GM19239 (cell line): ENCODE measurements at places on chromosomes 13 and 19.
A peak's percentile ranks its signal among the peaks of the same experiment; 100 is the strongest.

DNA sequence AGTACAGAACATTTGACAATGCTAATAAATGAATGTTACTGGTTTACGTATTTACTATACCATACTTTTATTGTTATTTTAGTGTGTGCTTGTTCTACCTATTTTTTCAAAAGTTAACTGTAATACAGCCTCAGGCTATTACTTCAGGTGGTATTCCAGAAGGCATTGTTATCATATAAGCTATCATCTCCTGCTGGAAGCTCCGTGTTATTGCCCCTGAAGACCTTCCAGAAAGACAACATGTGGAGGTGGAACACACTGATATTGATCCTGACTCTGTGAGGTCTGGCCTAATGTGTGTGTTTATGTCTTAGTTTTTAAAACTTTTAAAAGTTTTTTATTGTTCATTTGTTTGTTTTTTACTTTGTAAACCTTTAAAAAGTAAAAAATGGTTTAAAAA, 509.8 kb upstream of the SPRY2 start:
- DNase-seq, result no peak

- DNase-seq, result no peak
Measured at GRCh38 chr13:66009241-66009640, 1220.9 kb downstream of the PCDH9 start.

DNA sequence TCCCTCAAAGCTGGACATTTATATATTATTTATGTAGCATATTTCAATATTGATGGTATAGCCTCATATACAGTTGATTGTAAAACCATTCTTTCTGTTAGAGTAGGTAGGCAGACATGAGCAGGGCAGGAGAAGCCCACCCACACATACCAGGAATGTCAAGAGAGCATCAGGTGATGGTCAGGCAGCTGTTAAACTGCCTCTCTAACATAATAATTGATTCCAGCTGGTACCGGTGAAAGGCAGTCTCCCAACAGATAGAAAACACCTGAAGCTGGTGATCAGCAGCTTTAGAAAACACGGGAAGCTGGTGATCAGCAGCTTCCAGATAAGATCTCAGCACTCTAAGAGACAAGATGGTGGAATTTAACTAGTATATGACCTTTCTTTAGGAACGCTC, 132.9 kb downstream of the SLITRK6 start:
- DNase-seq, result no peak

GRCh38 chr19:11418549-11419506, at the start of gene RGL3:
TSS of gene RGL3 (minus strand) at chr19:11419314. CDS start at chr19:11419278, 36 bp downstream.
- no peak for DNase-seq

DNA sequence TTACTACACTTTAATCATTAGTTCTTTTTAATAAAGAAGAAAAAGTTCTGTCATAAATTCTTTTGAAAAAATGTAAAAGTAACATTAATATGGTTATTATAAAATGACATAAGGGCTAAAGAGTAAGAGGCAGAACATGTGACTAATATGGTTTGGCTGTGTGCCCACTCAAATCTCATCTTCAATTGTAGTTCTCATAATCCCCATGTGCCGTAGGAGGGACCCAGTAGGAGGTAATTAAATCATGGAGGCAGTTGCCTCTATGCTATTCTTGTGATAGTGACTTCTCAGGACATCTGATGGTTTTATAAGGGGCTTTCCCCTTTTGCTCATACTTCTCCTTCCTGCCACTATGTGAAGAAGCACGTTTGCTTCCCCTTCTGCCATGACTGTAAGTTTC, 104.5 kb downstream of the UGGT2 start:
- DNase-seq, result no peak

DNA sequence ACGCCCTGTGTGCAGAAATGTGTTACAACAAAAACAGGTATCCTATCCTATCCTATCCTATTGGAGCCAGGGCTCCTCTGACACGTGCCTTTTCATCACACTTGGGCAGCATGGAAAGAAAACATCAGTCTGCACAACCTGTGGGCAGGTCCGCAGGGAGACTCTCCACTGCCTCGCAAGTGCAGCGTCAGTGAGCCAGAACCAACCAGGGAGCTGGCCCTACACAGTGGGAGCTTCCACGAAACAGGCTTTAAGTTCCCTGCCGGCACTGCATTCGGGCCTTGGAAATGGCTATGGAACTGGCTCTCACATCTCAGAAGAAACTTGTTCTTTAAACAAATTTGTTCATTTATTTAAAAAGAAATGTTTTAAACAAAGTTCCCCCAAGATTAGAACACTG, 49.5 kb downstream of the SLC7A1 start:
- DNase-seq, result no peak

DNA sequence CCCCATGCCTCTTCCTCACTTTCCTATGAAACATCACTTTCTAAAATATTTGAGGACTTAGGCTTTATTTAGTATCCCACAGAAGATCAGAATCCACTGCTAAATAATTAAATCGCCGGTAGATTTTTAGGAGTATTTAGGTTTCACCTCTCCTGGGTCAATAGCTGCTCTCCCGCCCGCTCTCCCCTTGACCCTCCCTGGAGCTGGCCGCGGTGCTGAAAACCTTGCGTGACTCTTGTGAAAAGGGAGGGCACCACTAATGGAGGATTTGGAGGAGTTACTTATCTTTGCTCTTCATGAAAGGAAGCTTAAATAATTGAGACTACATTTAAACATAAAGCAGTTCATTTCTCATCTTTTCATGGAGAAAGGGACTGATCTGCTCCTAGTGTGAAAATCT, 14.1 kb downstream of the POU4F1 start:
- DNase-seq, result no peak

DNA sequence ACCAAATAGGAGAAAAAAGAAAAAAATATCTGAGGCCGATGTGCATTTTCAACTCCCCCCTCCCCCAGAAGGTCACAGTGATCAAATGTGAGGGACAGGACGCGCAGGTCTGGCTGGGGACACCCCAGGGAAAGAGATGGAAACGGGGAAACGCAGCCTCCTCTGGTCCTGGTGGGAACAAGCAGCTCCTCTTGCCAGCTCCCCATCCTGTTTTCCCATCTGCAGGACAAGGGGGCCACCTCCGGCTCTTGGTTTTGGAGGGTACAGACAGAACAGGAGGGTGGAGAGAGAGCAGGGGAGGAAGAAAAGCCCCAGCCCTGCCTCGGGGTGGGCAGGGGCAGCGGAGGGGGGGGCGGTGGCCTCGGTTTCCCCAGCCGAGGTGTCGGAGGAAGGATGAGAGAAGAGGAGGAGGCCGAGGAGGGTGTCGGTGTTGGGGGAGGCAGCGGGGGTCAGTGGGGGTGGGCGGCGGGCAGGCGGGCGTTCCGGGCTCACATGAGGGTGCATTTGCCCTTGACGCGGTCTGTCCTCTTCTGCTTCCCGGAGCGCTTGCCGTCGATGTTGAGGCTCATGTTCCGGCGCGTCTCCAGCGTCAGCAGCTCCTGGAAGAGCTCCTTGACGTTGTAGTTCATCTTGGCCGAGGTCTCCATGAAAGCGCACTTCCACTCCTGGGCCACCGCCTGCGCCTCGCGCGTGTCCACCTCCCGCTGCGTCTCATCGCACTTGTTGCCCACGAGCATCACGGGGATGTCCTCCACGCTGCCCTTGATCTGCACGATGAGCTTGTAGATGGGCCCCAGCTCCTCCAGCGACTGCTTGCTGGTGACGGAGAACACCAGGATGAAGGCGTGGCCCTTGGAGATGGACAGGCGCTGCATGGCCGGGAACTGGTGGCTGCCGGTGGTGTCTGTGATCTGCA, 4.2 kb downstream of the DIRAS1 start:
- DNase-seq, result no peak

DNA sequence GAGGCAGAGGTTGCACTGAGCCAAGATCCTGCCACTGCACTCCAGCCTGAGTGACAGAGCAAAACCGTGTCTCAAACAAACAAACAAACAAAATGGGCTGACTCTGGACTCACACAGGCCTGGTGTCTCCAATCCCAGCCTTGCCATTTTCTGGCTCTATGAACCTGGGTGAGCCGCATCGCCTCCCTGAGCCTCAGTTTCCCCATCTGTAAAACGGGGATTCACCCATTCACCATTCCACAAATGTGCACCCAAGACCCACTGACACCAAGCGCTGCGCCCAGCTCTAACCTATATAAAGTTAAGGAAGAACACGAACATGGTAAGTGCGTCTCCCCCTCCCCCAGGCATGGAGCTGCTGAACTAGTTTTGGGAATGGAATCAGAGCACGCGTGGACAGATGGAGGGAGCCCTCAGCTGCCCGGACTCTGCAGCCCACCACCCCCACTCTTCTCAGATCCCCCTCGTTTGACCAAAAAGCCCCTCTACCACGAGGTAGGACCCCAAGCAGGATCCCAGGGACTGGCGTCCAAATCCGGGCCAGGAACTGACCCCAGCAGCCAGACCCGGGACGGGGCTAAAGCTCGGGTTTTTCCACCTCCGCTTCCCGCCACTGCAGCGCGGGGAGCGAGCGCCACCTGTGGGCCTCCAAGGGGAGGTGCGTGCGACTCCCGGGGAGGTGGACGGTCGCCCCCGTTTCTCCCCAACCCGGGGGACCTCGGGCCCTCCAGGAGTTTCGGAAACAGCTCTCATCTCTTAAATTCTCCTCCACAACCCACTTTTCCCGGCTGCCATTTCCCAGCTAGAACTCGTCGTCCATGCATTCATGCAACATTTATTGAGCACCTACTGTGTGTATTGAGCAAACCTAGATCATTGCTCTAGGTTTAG, 33.0 kb upstream of the ADGRE5 start:
- peak; percentile 72 for DNase-seq

DNA sequence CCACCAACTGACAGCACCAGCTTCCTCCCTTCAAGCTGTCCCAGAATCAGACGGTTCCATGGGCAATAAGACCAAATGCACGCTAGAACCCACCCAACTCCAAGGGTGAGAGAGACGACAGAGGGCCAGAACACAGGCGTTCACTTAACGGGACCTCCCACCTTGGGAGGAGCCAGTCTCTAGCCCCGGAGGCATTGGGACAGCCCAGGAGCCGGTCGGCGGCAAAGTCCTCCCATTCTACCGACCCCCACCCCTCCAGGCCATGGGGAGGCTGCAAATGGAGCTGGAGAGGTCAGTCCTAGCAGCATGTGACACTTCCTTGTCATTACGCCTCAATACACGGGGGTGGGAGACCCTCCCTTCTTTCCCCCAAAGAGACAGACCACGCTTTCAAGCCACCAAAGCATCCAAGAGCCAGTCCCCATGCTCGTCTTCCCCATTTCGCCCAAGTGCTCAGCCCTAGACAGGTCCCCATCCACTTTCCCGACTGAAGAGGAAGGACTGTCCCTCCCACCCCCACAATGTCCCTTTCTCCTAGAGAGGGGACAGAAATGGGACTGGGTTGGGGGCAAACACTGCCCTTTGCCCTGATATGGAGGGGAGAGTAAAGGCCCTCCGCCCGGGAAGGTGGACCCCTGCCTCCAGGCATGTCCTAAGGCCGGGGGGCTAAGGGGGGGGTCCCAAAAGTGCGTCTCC, 964 bp downstream of the KHSRP start:
- DNase-seq, result peak; percentile 61

- DNase-seq, result no peak
Measured at GRCh38 chr19:13604902-13605586, 98.8 kb upstream of the CACNA1A start.

DNA sequence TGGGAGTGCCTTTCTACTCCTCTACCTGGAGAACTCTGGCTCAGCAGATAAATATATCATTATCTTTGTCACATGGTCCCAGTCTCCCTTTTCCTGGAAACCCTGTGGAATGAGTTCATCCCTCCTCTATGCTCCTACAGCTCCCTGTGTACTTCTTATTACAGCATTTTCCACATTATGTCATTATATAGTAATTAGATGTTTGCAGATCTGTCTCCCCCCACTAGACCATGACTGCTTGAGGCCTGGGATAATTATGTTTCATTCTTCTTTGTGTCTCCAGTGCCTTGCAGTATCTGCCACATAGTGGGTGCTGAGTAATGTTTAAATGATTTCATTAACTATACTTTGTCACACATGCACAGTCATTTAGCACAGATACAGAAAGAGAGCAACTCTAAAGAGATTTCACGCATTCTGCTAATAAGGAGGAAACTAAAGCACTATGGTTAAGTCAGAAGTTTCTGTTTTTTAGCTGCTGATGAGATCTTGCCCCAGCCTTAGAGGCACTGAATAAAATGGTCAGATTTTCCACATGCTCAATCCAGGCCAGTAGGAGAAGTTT, 66.1 kb upstream of the DIAPH3 start:
- no peak for DNase-seq

DNA sequence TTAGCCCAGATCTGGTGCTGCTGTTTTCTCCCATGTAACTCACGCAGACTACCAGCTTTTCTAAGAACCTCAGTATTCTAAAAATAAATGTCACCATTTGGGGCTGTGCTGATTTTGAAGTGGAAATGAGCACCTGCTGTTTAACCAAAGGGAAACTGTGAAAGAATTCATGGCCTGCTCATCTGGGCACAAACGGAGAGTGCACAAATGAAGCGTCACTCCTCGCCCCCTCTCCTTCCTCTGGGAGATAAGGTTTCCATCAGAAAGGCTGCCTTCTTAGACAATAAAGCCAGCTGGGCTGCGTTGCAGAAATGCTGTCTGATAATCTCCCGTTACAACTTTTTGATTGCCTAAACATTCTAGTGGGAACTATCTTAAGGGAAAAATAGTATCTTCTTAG, 73.7 kb upstream of the SLC15A1 start:
- no peak for DNase-seq

DNA sequence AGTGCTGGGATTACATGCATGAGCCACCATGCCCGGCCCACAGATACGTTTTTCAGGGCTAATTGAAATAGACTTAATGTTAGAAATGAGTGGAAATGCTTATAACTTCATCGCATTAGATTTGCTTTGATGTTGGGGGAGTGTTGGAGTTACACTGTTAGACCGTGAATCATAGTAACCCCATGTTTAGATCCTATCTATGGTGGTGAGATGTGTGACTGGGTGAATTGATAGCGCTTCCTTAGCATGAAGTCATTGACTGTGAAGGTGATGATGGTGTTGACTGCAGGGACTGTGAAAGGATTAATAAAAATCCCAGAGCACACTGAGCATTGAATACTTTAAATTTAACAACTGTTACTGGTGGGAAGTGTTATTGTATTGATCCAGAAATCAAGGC, 1.7 kb downstream of the ZNF264 start:
- no peak for DNase-seq

GRCh38 chr13:43783820-43784219, 3.0 kb downstream of the ENOX1 start:
- DNase-seq, result no peak

GRCh38 chr13:99548448-99548847, 47.2 kb downstream of the TM9SF2 start:
- DNase-seq, result no peak
